ENCODE measurements at places on chromosomes 7 and 10. TPM values are rescaled to one million over a fixed set of nuclear protein-coding genes. Genes with fewer than 3 reads are reported as not detected.

OR2A7 gene
- 14.7 TPM for total RNA-seq

GNGT1 gene
- not detected for total RNA-seq

CPA5 gene
- total RNA-seq, result not detected

DNA sequence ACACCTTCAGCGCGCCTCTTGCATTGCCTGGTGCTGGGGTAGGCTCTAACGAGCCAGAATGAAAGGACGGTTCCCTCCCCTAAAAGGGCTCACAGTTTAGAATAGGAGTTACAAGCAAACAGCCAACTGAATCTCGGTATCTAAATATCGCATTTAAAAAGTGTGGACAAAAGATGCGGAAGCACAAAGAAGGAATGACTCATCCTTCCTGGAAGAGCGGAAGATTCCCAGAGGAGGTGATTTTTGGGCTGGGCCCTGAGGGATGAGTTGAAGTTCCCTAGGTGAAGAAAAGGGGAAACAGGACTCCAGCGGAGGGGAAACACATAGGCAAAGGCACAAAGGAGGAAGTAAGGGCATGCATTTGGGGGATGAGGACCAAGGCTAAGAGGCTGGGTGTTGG is 29.9 kb downstream of the SRRM3 start:
- peaks cover 50% of the 10 kb centered on the region for H3K27me3 ChIP-seq
- H3K4me3 ChIP-seq, result no peak overlapping the region
- no peaks in the 10 kb centered on the region for H3K4me1 ChIP-seq
- DNase-seq, result no peak

DNA sequence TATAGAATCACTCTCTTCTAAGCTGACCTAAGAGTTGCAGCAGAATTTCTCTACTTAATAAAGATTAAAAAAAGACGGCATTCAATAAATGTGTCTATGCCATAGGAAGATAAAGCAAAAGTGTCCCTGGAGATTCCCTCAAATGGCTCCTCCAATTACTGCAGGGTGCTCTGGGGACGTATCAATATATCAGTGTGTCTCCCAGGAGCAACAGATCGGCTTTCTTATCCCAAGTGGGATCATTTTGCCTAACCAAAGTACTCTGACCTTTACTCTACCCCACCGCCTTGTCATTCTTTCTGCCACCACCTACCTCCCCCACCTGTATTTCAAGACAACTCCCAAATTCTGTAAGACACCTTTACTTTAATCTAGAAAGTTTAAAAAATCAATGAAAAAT is 202.0 kb upstream of the SEMA3C start:
- DNase-seq, result no peak
- no peaks in the 10 kb centered on the region for H3K27me3 ChIP-seq
- H3K27ac ChIP-seq, result no peak overlapping the region
- H3K4me3 ChIP-seq, result no peak overlapping the region

- no peak for DNase-seq
- no peaks in the 10 kb centered on the region for H3K4me1 ChIP-seq
- H3K27me3 ChIP-seq, result no peaks in the 10 kb centered on the region
- H3K36me3 ChIP-seq, result no peaks in the 10 kb centered on the region
These were observed 199.5 kb downstream of the GPAM start for GRCh38 chr10:111984057-111984456.

DNA sequence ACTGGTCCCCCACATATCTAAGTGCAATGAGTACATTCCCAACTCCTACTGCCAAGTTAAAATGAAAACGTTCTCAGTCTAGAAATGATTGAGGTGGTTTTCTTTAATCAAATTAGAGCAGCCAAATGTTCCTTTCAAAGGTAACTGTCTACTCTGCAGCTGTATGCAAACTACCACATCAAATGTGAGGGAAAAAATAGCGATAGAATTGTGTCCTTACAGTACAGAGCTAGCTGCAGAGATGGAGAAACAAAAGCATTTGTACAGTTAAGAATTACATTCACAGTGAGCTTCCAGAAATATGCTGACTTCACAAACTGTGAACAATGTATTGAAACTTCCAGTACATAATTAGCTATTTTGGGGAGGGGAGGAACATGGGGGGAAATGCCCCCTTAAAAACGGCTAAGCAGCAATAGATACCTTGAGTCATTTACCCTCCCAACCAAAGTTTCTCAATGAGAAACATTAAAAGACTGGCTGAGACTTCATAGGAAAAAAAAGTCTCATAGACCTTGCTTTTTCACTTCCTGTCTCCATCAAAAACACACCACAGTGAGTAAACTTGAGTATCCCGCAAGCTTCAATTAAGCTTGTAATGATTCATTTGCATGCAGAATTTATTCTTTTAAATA is 22.9 kb downstream of the CDK6 start:
- no peaks in the 10 kb centered on the region for H3K27me3 ChIP-seq
- no peaks in the 10 kb centered on the region for H3K4me1 ChIP-seq
- no peak overlapping the region for H3K27ac ChIP-seq
- DNase-seq, result no peak
- H3K4me3 ChIP-seq, result no peak overlapping the region
- no peaks in the 10 kb centered on the region for H3K36me3 ChIP-seq

- no peak for DNase-seq
- no peak overlapping the region for H3K4me3 ChIP-seq
- H3K4me1 ChIP-seq, result no peaks in the 10 kb centered on the region
- H3K27me3 ChIP-seq, result no peaks in the 10 kb centered on the region
These were observed 5.4 kb downstream of the ARHGAP21 start for GRCh38 chr10:24718031-24718855.

DNA sequence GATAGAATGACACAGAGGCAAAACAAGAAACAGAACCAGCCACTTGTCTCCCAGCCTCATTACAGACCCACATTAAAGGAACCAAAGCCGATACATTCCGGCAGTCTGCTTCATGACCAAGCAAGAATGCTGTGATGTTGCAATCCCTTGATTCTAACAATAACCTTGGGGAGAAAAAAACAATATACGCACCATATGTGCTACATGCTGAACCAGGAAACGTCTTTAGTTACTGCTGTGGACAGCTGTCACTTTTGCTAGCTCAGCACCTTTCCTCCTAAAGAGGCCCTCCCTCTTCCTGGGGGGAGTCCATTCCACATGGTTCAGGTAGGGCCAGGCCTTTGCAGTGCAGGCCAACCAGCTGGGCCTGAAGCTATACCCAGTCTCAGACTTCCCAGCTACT is 79.1 kb downstream of the PRTFDC1 start:
- H3K4me1 ChIP-seq, result no peaks in the 10 kb centered on the region
- H3K4me3 ChIP-seq, result no peak overlapping the region
- H3K36me3 ChIP-seq, result no peaks in the 10 kb centered on the region

DNA sequence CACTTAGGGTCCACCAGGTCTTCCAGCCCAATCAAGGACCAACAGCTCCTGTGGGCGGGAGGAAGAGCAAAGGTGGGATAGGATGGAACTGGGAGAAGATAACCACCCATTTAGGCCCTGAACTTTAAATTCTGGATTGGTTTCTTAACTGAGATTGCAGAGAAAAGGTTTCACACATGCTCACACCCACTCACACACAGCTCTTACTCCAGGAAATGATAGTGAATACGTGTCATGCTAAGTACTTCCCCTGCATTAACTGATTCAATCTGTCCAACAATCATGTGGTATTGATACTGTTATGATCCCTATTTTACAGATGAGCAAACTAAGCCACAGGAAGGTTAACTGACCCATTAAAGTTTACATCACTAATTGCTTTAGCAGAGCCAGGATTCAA is 4.6 kb upstream of the CYP3A4 start:
- H3K27ac ChIP-seq, result no peak overlapping the region
- no peaks in the 10 kb centered on the region for H3K4me1 ChIP-seq
- no peak for DNase-seq
- H3K36me3 ChIP-seq, result no peaks in the 10 kb centered on the region
- H3K4me3 ChIP-seq, result no peak overlapping the region
- no peaks in the 10 kb centered on the region for H3K27me3 ChIP-seq

- no peak overlapping the region for H3K27ac ChIP-seq
- no peaks in the 10 kb centered on the region for H3K4me1 ChIP-seq
- H3K36me3 ChIP-seq, result no peaks in the 10 kb centered on the region
- no peaks in the 10 kb centered on the region for H3K27me3 ChIP-seq
- DNase-seq, result no peak
These were observed 164.4 kb downstream of the TPK1 start for GRCh38 chr7:144671429-144671828.

- H3K27ac ChIP-seq, result no peak overlapping the region
- no peaks in the 10 kb centered on the region for H3K4me1 ChIP-seq
- no peaks in the 10 kb centered on the region for H3K36me3 ChIP-seq
These were observed 17.2 kb downstream of the SAP25 start for GRCh38 chr7:100556541-100556940.

DNA sequence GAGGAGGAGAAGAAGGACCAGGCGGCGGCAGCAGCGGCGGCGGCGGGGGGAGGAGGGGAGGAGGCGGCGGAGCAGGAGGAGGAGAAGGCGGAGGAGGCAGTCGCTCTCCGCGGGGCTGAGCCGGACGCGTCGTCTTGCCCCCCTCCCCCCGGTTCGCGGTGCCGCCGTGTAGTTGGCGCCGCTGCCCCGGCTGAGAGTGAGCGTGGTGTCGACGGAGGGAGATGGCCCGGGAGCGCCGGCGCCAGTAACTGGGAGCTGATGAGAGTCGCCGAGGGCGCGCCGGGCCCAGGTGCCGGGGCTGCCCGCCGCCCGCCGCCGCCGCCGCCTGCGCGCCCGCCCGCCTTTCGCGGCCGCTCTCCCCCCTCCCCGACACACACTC is 257 bp downstream of the WAC start:
- no peaks in the 10 kb centered on the region for H3K36me3 ChIP-seq
- H3K27ac ChIP-seq, result peak overlapping the region; percentile 98
- no peaks in the 10 kb centered on the region for H3K27me3 ChIP-seq
- no peaks in the 10 kb centered on the region for H3K4me1 ChIP-seq

GRCh38 chr7:94590526-94591162 is 65.3 kb downstream of the SGCE start:
- no peaks in the 10 kb centered on the region for H3K4me1 ChIP-seq
- no peaks in the 10 kb centered on the region for H3K36me3 ChIP-seq
- DNase-seq, result no peak

WIPF3 gene
- 3.2 TPM for total RNA-seq

ITPRIP gene
- total RNA-seq, result 20.9 TPM

NFKB2 gene
- 18.9 TPM for total RNA-seq

DNA sequence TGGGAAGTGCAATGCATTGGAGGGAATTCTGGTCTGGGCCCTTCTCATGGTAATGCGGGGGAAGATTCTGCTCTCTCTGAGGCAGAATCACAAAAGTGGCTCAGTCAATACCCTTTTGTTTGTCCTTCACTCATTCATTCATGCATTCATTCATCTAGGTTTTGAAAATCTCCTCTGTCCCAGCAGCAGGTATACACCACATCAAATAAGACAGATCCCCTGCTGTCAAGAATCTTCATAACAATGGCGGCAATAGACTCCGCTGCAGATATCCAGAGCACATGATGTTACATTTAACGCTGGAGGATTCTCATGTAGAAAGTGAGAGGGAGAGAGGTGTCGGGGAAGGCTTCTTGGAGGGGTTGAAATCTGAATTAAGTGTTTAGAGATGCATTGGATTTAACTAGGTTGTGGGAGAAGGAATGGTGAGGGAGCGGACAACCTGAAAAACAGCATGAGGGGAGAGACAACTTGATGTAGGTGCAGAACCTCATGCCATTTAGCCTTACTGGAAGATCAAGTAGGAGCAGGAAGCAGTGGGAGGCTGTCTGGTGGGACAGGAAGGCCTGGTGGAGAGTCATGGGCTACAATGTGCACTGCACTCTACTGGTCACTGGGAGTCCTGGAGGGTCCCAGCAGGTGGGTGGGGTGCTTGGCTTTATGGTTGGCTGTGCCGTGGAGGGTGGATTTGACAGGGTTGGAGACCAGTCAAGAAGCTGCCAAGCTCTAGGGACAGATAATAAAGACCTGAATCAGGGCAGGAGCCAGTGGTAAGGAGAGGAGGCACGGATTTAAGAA is 5.2 kb upstream of the FAM180A start:
- DNase-seq, result no peak
- H3K27ac ChIP-seq, result no peak overlapping the region
- H3K36me3 ChIP-seq, result no peaks in the 10 kb centered on the region
- H3K4me3 ChIP-seq, result no peak overlapping the region
- no peaks in the 10 kb centered on the region for H3K27me3 ChIP-seq

- DNase-seq, result no peak
- no peak overlapping the region for H3K4me3 ChIP-seq
- peak overlapping the region; percentile 36 for H3K27ac ChIP-seq
- no peaks in the 10 kb centered on the region for H3K36me3 ChIP-seq
- H3K4me1 ChIP-seq, result no peaks in the 10 kb centered on the region
These were observed 67.9 kb upstream of the AFAP1L2 start for GRCh38 chr10:114471906-114472876.

- H3K27ac ChIP-seq, result no peak overlapping the region
- H3K4me3 ChIP-seq, result peak overlapping the region; percentile 71
- no peak for DNase-seq
- H3K36me3 ChIP-seq, result no peaks in the 10 kb centered on the region
- no peaks in the 10 kb centered on the region for H3K27me3 ChIP-seq
These were observed 702 bp downstream of the TMEM130 start for GRCh38 chr7:98869027-98869596.

DNA sequence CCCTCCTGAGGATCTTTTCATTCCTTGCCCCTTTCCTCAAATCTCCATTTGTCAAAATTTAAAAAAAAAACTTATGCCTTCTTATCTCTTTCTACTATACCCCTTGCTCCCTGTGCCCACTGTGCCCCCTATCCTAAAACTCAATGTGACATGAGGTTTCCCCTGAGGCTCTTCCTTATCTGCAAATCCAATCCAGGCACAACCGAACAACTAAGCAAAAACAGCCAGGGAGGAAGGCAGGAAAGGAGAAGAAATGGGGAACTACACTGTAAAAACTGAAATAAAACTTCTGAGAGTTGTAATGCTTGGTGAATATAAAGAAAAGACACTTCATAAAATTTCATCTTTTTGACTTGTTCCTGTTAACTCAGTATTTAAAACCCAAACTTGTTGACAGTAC is 54.2 kb downstream of the CRPPA start:
- no peak for DNase-seq
- H3K4me1 ChIP-seq, result no peaks in the 10 kb centered on the region
- no peaks in the 10 kb centered on the region for H3K36me3 ChIP-seq
- no peak overlapping the region for H3K27ac ChIP-seq
- H3K4me3 ChIP-seq, result no peak overlapping the region

All from breast epithelium (tissue), 4 donors.